ENCODE measurements at places on chromosomes 5 and 9.

DNA sequence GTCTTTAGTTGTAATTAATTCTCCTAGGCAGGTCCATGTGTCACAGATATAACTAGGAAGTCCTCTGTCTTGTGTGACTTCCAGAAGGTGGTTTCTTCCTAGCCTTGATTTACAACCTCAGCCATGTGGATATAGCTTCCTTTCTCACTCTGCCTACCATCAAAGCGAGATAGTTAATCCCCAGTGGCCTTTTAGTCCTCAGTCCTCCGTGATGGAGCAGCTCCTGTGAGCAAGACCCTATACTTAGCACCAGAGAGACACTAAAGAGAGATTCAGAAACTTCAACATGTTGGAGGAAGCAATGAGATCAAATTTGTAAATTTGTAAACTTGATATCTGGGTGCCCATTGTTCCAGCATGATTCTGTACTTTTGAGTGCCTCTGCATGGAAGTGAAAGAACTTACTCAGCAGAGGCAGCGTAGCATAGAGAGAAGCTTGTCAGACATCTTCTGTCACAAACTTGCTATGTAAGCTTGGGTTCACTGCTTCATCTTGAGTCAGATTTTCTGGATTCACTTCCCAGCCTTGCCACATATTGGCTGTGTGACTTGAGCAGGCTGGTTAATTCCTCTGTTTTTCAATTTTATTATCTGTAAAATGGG, 170.2 kb upstream of the NR3C1 start:
- no peak for DNase-seq

GRCh38 chr5:167020418-167020817, 1271.0 kb upstream of the WWC1 start:
- DNase-seq, result no peak

GRCh38 chr9:73023025-73023541, 70.2 kb upstream of the ALDH1A1 start:
- peak; percentile 75 for DNase-seq

DNA sequence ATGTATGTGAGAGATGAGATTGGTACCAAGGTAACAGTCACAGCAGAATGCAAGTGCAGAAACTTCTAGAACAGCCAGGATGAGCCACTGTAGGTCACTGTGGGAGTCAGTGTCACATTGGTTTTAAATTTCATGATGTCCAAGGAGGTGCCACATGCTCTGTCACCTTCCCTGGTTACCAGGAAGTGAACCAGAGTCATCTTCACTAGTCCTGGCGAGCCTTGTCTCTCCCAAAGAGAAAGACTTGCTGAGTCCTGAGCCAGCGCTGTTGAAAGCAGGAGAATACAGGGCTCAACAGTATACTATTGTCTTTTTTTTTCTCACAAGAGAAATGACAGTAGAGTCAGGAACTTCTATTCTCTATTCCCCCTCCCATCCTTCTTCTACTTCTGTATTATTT, 615.5 kb downstream of the RAB3C start:
- no peak for DNase-seq

DNA sequence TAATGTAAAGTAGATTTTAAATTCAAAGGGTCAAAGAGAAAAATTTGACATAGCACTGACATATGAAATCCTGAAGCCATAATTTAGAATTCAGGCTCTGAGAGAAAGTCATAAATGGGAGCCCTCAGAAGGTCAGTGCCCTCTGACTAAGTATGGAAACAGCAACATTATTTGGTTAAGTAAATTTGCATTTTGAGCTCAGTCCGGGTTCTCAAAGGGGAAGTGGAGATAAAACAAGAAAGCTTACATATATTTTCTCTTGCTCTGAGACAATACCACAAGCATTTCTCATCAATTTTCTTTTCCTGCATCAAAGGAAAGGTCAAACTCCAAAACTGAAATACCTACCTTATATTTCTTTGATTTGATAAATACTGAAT, 348.0 kb downstream of the SEMA5A start:
- no peak for DNase-seq

DNA sequence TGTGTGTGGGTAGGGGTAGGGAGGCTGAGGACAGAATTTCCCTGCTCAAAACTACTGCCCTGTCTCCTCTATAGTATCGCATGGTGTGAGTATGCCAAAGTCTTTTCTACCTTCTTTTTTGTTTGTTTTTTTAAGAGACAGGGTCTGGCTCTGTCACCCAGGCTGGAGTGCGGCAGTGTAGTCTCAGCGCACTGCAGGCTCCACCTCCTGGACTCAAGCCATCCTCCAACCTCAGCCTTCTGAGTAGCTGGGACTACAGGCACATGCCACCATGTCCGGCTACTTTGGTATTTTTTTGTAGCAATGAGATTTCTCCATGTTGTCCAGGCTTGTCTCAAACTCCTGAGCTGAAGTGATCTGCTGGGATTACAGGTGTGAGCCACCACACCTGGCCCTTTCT, 2.5 kb downstream of the SRP19 start:
- no peak for DNase-seq

GRCh38 chr9:83024506-83025125, 38.3 kb downstream of the RASEF start:
- no peak for DNase-seq

- DNase-seq, result no peak
Measured at GRCh38 chr9:14501366-14501765, 187.4 kb upstream of the NFIB start.

- no peak for DNase-seq
Measured at GRCh38 chr5:88736494-88736893, 146.5 kb downstream of the MEF2C start.

- no peak for DNase-seq
Measured at GRCh38 chr5:41835645-41836044, 34.6 kb downstream of the OXCT1 start.

- peak; percentile 76 for DNase-seq
Measured at GRCh38 chr9:112180387-112180881, 5.3 kb upstream of the SUSD1 start.

GRCh38 chr5:153755913-153756500, 265.5 kb downstream of the GRIA1 start:
- DNase-seq, result no peak

- no peak for DNase-seq
Measured at GRCh38 chr9:38228331-38229103, 159.5 kb upstream of the SHB start.

DNA sequence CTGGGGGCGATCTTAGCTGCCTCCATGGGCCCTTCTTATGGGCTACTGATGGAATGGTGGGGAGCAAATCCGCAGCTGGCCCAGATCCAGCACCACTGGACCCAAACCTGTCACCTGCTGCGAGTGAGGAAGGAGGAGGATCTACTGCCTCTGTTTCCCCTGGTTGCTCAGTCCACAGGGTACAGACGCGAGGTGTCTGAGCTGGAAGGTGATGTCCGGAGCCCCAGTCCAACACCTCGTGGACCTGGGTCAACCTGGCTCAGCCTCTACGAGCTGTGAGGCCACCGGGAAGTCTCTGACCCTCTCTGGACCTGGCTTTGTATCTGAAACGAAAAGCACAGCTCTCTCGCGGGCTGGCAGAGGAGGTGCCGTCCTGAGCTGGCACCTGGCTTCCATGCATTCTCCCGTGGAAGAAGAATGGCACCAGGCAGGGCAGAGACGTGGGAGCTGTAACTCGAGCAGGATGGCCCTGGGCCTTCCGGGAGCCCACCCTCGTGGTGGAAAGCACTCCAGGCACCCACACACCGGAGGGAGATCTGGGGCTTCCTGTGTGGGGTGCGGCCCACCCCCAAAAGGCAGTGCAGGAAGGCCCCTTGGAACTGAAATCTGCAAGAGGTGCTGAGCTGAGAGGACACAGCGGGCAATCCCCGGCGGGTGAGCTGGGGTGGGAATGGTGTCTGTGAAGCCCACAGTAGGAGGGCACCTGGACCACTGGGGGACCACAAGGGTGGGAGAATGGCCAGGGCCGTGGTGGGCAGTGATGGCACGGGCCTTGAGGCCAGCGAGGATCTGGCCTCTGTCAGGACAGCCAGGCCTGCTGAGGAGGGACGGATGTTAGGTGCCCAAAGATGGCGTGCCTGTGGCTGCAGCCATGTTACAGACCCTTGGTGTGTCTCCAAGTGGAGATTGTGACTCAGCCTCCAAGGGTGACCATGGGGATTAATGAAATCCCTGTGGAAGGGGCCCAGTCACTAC, 133.4 kb downstream of the OLFM1 start:
- no peak for DNase-seq

- DNase-seq, result no peak
Measured at GRCh38 chr9:35357116-35357515, 132.8 kb upstream of the RUSC2 start.

- DNase-seq, result no peak
Measured at GRCh38 chr9:21110708-21111576, 30.7 kb downstream of the IFNW1 start.

GRCh38 chr9:4084435-4084818, 215.4 kb downstream of the GLIS3 start:
- no peak for DNase-seq

GRCh38 chr9:37976714-37977477, 73.0 kb upstream of the SLC25A51 start:
- DNase-seq, result no peak

DNA sequence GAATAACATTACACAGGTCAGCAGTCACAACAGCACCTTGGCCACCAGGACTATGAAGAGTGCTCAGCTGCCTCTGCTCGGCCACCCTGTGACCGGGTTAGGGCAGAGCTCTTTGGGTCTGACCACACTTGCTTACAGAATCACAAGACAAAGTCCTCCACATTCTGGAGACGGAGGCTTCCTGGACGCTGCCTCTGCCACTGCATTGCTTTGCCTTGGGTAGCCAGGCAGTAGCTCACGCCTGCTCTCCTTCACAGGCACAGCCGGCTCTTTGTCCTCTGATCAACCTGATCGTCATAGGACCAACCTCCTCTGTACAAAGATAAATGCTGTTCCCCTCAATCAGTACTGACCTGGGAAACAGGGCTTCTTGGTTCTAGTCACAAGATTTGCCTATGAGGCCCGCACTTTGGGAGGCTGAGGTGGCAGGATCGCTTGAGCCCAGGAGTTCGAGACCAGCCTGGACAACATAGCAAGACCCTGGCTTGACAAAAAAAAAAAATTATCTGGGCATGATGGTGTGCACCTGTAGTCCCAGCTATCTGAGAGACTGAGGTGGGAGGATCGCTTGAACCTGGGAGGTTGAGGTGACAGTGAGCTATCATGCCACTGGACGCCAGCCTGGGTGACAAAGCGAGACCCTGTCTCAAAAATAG, 128.4 kb upstream of the IER5L start:
- peak; percentile 48 for DNase-seq

DNA sequence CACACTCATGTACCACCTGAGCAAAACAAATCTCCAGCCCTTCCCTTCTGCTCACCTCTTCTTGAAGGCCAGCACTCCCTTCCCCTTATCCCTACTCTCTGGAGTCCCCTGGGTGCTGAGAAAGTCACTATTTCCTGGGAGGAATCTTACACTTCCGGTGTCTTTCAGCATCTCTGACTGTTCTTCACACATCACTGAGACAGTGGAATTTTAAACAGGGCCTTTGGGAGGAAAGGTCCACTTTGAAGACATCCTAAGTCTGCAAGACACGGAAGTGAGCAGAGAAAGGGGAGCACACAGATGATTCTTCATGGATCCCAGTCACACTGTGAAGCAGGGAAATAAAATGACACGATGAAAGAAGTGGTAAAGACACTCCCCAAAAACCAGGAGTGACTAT, 25.6 kb downstream of the FRMD3 start:
- no peak for DNase-seq

- no peak for DNase-seq
Measured at GRCh38 chr5:34790069-34790468, 48.9 kb upstream of the TTC23L start.

DNA sequence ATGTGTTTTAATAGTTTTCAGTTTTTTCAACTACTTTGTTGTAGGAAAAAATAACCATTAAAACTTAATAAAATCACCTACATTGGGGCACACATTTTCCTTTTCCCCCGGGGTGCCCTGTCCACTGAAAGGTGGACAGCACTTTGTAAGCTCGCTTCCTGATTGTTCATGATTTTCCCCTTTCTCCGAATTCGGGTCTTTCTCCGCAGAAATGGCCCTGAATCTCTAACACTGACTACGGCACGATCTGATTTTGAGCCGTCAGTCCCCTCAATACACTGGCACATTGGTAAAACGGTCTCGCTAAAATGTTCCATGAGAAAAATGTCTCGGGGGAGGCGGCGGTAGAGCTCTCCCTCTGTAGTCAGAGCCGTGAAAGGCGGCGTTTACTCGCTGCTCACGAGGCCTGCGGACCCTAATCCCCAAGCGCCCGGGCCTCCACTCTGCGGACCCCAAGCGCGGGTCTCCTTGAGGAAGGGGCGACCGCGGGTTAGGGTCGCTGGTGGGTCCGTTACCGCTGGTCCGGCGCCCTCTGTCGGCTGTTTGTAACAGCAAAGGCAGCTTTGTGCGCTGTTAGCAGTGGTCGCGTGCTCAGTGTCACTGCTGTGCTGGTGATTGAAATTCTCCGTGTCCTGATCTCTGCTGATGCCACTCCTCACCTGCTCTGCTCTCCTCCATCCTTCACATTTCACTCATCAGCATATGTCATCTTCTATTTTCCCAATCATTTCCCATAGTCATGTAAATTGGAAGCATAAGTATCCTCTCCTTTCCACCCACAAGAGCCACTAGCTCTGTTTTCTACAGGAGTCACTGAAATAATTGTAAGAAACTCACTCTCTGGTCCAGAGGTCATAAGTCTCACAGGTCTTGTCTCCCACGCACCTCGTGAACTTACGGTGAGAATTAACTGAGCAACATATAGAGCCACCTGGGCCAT, 10.8 kb upstream of the IFNA2 start:
- DNase-seq, result peak; percentile 86

DNA sequence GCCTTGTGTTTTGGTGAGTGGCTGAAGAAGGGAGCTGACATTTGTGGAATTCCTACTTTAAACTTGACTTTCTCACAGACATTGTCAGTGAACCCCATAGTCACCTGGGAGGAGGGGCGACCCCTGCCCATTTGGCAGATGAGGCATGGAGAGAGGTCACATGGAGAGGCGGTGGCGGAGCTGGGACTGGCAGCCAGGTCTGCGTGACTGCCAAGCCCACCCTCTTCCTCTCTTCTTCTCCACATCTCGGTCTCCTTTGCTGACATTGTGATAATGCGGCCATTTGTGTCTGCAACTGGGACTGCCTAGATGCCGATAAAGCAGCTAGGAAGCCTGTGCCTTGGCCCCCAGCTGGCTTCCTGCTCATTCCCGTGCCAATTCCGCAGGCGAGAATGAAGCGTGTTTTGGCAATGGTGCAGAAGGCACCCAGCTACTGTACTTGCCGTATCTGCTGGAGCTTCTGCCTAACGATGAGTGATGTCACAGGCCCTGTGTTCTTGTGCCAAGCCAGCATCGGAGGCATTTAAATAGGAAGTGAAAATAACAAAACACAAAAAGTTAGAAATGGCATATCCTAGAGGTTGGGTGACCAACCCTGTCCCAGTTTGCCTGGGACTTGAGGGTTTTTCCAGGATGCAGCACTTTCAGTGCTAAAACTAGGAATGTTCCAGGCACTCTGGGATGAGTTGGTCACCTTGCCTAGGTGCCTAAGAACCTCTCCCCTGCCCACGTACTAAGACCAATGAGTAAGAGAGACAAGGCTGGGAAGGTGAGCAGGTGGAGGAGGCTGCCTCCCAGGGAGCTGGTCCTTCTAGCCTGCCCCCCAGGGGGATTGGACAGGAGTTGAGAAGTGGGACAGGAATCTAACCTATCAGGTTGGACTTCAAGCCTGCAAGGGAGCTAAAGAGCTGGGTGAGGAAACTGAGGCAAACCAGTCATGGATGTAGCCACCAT, 23.6 kb downstream of the OLFML2A start:
- no peak for DNase-seq

- no peak for DNase-seq
Measured at GRCh38 chr5:73093943-73094342, 26.4 kb upstream of the TMEM171 start.
